HFFc6 (cell line): ENCODE measurements at places on chromosomes 6 and 20. TPM values are rescaled to one million over a fixed set of nuclear protein-coding genes. Genes with fewer than 3 reads are reported as not detected.

Gene EPB41L1
- 44.6 to 45.9 TPM (median 45.5 TPM) in 3 replicates for total RNA-seq

Gene SRMS
- not detected in 2 replicates for total RNA-seq

Gene GMPR
- 5.9 to 9.1 TPM (median 6.9 TPM) in 3 replicates for total RNA-seq

Gene CAP2
- 68.9 to 82.3 TPM (median 69.7 TPM) in 3 replicates for total RNA-seq

Gene SEL1L2
- 0.42 to 0.85 TPM in 2 of 3 replicates, not detected in the other for total RNA-seq

Gene ANKEF1
- total RNA-seq, result not detected in 3 replicates

Gene COL19A1
- total RNA-seq, result not detected in 3 replicates

Gene CST5
- total RNA-seq, result not detected in 3 replicates

Gene DEF6
- 3.2 to 3.9 TPM (median 3.5 TPM) in 3 replicates for total RNA-seq

Gene SAMD5
- 0.02 TPM in 1 of 3 replicates, not detected in the others for total RNA-seq

Gene B3GALT4
- total RNA-seq, result 1.2 and 3.0 TPM in 2 replicates

Gene COX4I2
- not detected in 3 replicates for total RNA-seq

Gene CD24
- not detected in 3 replicates for total RNA-seq

Gene CAPN11
- total RNA-seq, result not detected in 3 replicates

Gene LTB
- not detected in 2 replicates for total RNA-seq

Gene SAPCD1
- total RNA-seq, result 1.2 to 1.7 TPM (median 1.4 TPM) in 3 replicates

GRCh38 chr6:44503471-44503870, 116.0 kb downstream of the CDC5L start:
- no peak for DNase-seq

- DNase-seq, result no peak
These were observed 119.2 kb downstream of the HIVEP2 start for GRCh38 chr6:142825760-142826159.

GRCh38 chr6:5506597-5506996, 245.3 kb downstream of the FARS2 start:
- no peak for DNase-seq

DNA sequence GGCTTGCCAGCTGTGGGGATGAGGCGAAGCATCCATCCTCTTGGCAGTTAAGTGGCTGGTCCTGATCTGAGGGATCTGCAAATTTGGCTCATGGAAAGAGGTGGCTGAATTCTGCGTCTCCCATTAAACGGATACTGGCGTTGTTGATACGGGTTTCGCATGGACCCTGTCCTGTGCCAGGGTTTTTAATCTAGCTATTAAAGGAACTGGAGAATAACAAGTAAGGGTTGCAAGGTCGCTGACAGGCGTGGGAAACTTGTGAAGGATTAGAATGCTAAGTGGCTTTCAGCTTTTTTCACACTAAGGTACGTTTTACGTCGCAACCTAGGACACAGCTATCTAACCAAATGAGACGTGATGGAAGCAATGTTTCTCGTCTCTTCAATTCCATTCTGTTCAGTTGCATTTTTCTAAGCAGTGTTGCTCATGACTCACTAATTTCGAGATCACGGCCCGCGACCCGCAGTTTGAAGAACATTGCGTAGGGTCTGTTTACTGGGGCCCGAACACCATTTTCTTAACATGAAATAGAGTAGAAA, 852 bp downstream of the GMNN start:
- peak; percentile 56 for DNase-seq

- no peak for DNase-seq
These were observed 185.6 kb upstream of the EPHA7 start for GRCh38 chr6:93604951-93605350.

- no peak for DNase-seq
These were observed 248.0 kb downstream of the TTLL2 start for GRCh38 chr6:167572841-167573271.

DNA sequence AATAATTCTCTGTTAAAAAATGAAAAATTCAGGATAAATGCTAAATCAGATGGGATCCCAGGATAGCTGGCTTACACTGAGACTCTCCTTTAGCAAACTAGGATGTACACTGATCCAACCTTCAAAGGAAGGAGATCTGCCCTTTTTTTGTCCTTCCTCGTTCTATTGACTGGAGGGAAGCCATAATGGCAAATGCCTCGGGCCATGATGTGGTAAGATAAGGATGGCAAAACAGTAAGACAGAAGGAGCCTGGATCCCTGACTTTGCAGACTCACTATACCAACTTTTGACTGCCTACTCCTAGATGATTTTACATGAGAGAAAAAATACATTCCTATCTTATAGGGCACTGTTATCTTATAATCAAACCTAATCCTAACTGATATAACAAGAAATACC, 156.9 kb upstream of the BEND3 start:
- DNase-seq, result no peak

DNA sequence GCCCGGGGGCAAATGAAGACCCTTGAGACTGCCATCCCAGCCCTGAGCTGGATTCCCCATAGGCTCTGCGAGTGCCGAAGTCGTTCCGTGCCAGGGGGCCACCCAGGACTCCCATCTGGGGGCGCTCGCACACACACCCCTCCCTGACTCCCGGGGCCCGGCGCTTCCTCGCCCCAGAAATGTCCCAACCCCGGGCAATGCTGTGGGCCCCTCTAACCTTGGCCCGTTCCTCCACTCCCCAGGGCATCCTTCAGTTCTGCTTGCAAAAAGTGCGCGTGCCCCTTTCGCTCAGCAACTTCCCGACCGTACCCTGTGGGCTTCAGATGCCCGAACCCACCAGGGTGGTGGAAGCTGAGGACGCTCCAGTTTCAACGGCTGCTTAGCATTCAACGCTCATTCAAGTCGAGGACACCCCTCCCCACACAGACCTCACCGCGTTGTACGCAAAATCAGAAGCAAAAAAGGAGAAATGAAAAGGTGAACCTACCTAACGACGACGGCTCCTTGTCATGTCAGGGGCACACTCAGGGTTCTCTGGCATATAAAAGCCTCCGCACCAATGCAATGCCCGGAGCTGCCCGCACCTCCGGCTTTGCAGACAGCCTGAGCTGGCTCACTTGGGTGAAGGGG, 25.3 kb downstream of the RIPOR2 start:
- no peak for DNase-seq

GRCh38 chr6:160279850-160280249, 21.2 kb upstream of the SLC22A2 start:
- no peak for DNase-seq

GRCh38 chr20:17856024-17856564, 112.5 kb downstream of the SNX5 start:
- DNase-seq, result no peak

DNA sequence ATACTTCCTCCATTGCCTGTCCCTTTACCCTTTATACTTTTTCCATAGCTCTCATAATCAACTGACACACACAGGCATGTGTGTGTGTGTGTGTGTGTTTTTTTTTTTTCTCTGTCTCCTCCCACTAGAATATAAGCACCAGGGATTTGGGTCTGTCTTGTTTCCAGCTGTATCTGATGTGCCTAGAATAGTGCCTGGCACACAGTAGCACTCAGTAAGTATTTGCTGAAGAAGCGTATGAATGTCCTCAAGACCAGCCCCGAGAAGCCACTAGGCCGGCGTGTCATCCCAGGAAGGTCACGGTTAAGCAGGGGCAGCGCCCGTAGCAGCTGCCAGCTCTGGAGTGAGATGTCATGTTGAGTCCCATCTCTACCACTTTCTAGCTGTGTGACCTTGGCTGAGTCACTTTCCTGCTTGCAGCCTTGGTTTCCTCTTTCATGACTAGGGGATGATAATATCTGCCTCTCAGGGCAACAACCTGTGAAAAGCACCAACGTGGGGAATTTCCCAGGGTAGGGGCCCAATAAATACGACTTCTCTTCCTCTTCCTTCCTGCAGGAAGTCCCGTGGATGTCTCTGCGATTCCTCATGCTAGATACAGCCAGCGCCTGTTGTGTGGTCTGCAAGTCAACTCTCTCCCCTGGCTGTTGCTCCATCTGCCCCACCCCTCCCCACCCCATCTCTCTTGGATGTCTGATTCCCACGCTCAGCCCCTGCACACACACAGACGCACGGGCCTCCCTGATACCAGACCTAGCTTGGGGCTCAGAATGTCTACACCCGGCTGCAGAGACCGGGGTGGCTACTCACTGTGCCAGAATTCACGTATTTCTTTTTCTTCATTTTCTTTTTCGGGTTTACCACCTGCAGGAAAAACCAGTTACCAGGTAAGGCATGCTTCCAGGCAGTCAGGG, 58.1 kb downstream of the RAB44 start:
- peak; percentile 70 for DNase-seq

GRCh38 chr6:116313101-116313776, 33.5 kb upstream of the TSPYL1 start:
- peak; percentile 15 for DNase-seq

DNA sequence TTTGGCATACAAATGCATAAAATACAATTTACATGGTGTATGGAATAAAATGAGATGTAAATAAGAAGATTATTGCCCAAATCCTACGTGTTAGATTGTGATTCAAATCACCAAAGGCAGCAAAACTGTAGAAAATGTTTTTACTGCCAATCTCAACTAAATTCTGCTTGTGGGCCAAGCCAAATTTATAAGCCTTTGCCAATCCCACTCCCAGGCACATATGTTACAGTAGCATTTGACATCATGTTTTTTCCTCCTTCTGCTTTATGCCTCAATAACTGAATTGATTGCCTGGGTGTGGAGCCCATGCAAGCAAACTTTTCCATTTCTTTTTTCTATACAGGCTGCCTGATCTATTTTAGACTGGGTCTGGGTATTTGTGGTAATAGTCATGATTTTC, 36.3 kb upstream of the LRRC1 start:
- DNase-seq, result no peak

DNA sequence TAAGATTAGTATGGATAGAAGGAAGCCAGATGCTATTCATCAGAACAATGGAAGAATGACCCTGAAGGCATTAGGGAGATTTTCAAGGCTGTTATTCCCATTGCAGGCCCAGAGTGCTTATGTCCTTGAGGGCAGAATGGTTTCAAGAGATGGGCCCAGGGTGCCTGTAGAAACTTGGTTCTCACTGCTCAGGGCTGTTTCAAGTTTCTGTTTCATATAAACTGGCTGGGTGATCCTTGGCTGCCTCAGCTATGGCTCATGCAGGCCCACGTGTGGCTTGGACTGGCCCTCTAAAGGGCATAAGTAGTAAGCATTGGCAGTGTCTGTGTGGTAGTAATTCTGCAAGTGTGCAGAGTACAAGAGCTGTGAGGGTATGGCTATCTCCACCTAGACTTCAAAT, 540.9 kb upstream of the MAN1A1 start:
- DNase-seq, result no peak

DNA sequence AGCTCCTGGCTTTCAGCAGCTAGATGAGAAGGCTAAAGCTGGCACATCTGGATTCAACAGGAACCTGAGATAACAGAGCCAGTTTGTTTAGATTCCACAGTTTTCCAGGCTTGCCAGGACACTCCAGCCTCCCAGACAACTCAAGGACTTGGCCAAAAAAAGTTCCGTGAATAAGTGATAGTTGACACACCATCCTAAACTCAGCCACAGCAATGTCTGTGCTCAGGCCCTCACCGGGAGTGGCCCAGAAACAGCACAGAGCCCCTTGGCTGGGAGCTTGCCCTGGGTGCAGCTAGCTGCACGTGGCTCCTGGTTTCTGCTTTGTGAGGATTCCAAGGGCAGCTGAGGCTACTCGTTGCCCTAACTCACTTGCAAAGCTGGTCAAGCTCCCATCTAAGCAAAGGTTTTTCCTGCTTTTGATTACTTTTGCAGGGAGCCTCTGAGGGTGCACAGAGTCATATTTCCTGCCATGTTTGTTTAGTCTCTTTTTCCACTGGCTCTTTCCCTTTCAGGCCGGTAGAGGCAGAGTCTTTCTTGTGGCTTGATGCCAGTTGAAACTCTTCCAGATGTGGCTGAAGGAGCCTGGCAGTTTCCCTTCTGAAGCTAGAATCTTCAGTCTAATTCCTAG, 118.3 kb upstream of the ECI2 start:
- DNase-seq, result peak; percentile 78

GRCh38 chr6:169862892-169863525, 111.6 kb downstream of the ERMARD start:
- no peak for DNase-seq

- DNase-seq, result no peak
These were observed 41.5 kb downstream of the YTHDF1 start for GRCh38 chr20:63174309-63175037.

GRCh38 chr20:57652606-57653545, 32.6 kb upstream of the ZBP1 start:
- no peak for DNase-seq

GRCh38 chr6:36873612-36874442, 776 bp downstream of the PPIL1 start:
- no peak for DNase-seq

DNA sequence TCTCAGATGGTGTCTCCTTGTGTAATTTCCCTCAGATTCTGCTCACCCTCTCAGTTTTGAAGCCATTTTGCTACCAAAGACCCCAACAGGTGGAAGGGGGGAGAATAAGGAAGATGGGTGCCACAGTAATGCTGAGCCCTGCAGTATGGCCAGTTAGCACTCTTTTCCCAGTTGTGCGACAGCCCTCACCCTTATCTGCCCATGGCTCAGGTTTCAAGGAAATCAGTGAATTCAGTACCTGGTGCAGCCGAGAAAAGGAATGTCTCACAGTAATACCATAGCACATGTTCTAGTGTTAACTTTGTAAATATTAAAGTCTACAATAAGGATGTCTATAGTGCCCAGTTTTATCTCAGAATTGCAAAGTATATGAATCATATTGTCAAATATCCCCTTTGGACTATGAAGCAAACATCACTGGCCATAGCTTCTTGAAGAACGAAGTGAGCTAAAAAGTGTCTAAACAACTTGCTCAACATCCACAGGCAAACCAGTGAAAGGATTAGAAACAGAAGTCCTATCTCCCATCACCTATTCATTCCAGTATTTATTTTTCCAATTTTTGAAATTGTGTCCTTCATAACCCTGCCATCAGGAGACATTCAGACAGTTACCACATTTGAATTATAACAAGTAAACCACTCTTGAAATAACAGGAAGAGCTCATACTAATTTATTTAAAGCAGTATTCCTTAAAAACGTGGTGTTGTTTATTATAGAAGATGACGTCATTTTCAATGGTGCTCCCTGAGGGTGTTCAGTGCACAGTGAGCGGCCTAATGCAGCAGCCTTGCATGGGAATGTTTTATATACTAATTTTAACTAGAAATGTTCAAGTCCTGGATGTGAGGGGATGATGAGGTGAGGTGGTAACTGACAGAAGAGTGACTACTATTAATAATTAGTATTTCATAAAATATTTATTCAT, 366.2 kb downstream of the TFAP2A start:
- no peak for DNase-seq

- DNase-seq, result no peak
These were observed 68.0 kb downstream of the AIG1 start for GRCh38 chr6:143128681-143129015.
